Thoracic aorta (tissue), 2 donors: ENCODE measurements at places on chromosomes 3 and 15. TPM values are rescaled to one million over a fixed set of nuclear protein-coding genes. Genes with fewer than 3 reads are reported as not detected.

GRCh38 chr3:49470714-49471420, 800 bp downstream of the DAG1 start:
- no peak for DNase-seq

DNA sequence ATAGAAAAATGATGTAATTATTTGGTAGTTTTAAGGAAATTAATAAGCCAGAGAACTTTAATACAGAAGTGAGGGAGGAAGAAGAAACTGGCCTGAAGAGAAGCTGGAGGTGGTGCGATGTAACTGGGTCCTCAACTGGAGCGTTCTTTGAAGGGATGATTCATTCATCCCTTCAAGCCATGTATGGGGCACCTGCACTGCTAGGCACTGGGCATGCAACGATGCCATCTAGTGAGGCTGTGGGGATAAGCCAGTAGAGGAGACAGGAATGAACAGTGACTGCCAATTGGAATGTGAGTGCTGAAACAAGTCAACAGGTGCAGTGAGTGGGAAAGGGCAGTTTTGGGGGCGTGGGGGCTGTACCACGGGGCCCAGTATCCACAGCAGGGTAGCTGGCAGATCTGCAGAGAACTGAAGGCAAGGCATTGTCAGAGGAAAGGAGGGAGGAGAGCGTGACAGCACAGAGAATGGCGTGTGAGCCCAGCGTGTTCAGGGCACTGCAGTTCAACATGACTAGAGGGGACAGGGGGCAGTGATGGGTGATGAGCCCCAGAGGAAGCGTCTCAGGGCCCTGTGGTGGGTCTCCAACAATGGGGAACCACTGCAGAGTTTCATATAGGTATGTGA, 3.8 kb upstream of the KIF23 start:
- no peak for DNase-seq

GRCh38 chr3:64594134-64594533, 93.7 kb downstream of the ADAMTS9 start:
- DNase-seq, result no peak

DNA sequence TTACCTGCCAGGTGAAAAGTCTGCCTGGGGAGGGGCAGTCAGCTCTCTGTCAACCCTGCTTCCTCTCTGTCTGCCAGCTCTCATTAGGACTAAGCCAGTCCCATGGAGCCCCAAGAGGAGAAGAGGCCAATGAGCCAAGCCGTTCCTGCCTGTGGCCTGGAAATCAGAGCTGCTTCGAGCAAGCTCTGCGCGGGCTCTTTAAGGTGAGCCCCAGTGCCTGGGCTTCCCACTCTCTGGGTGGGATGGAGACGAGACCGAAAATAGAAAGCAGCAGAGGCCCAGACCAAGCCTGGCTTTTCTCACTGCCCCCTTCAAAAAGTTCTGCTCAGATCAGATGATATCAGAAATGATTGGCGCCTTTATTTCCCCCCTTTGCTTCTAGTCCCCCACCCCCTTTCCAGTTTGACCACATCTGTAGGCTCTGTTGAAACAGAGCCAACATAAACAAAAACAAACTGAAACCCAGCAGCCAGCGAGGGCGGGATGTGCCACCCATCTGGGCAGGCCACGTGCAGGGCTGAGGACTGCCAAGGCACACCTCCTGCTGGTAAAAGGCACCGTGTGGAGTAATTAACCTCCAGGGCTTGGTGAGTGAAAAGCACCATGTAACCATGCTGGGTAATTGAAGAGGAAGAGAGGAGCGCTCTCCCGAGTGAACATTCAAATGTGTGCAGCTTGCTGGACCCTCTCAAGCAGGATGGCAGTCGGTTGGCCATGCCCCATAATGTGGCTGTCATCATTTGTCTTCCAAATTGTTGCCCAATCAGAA, 471.0 kb upstream of the PROK2 start:
- no peak for DNase-seq

DNA sequence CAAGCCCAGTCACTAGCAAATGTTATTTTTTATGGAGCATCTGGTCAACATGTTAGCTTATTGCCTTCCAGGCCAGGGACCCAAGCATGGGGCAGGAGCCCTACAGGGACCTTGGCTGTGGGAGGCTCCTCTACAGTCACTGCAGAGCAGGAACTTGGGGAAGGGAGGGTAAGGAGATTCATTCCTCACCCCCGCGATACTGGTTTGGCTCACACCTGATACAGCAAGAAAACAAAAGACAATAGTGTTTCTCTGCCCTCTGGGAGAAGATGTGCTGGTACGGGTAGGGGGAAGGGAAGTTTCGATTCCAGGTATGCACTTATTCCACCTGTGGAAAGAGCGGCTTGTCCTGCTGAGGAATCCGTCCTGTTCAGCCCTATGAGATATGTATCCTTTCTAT, 77.6 kb downstream of the SLC12A8 start:
- no peak for DNase-seq

DNA sequence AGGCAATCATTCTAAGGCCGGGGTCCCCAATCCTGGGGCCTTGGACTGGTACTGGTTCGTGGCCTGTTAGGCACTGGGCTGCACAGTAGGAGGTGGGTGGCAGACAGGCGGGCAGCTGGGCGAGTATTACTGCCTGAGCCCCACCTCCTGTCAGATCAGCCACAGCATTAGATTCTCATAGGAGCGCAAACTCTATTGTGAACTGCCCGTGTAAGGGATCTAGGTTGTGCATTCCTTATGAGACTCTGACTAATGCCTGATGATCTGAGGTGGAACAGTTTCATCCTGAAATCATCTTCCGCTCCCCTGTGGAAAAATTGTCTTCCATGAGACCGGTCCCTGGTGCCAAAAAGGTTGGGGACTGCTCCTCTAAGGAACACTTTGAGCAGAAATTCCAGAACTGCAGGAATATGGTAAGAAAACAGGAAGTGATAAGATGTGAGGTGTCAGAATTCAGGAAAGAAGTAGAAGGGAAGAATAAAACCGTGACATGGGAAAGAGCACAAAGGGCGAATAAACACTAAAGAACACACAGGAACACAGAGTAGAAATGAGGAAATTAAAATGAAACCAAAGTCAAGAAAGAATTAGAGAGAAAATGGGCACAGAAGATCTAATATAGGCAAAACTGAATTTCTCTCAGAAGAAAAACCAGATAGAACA, 57.6 kb downstream of the PDCD6IP start:
- no peak for DNase-seq

- DNase-seq, result no peak
These were observed 510.5 kb downstream of the FOXP1 start for GRCh38 chr3:71072986-71073385.

The AADAC gene
- total RNA-seq, result not detected

The WDR49 gene
- total RNA-seq, result 0.63 TPM

- DNase-seq, result no peak
These were observed 39.6 kb downstream of the MAP3K13 start for GRCh38 chr3:185402561-185402960.

DNA sequence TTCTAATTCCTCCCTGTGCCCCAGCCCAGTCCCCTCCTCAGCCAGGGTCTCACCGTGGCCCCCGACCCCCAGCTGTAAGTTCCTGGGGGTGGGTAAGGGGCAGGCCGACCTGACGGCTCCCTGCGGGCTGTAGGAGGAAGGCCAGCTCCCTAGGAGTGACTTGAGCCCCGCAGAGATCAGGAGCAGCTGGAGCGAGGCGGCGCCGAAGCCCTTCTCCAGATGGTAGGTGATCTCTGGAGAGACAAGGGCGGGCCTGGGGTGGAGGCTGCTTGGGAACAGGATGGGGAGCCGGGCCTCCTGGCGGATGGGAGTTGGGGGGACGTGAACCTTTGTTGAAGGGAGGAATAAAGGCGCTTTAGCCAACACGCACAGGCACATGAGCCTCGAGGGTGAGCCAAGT, 4.2 kb downstream of the SLC28A1 start:
- DNase-seq, result no peak

The ITGB5 gene
- total RNA-seq, result 576 TPM

The SLC12A8 gene
- total RNA-seq, result 4.1 TPM

- DNase-seq, result no peak
These were observed 36.1 kb downstream of the TRANK1 start for GRCh38 chr3:36908647-36909180.

DNA sequence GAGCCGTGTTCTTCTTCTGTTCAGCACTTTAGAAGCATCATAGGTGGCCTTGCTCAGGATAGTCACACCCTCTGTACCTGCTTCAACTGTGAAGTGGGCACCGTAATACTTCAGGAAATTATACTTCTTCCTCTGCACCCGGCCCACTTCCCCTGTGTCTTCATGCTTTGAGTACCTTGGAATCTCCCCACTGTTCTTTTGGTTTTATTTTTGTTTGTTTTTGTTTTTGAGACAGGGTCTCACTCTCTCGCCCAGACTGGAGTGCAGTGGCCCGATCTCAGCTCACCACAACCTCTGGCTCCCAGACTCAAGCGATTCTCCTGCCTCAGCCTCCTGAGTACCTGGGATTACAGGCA, 1.7 kb downstream of the P2RY14 start:
- no peak for DNase-seq

The EPHB3 gene
- total RNA-seq, result 5.0 TPM

DNA sequence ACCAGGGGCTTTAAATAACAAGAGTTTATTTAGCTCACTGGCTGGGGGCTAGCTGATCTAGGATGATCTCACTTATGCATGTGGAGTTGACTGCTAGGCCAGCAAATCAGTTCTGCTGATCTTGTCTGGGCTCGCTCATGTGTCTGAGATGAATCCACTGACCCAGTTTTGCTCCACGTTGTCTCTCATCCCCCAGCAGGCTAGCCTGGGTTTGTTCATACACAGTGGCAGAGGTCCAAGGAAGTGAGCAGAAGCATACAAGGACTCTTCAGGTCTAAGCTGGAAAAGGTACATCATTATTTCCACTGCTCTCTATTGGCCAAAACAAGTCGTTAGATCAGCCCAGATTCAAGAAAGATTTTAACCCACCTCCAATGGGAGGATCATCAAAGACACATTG, 238.0 kb downstream of the PLCL2 start:
- DNase-seq, result no peak

The GRK7 gene
- total RNA-seq, result not detected

- DNase-seq, result no peak
These were observed 495.3 kb upstream of the ARPP21 start for GRCh38 chr3:35144011-35144410.

DNA sequence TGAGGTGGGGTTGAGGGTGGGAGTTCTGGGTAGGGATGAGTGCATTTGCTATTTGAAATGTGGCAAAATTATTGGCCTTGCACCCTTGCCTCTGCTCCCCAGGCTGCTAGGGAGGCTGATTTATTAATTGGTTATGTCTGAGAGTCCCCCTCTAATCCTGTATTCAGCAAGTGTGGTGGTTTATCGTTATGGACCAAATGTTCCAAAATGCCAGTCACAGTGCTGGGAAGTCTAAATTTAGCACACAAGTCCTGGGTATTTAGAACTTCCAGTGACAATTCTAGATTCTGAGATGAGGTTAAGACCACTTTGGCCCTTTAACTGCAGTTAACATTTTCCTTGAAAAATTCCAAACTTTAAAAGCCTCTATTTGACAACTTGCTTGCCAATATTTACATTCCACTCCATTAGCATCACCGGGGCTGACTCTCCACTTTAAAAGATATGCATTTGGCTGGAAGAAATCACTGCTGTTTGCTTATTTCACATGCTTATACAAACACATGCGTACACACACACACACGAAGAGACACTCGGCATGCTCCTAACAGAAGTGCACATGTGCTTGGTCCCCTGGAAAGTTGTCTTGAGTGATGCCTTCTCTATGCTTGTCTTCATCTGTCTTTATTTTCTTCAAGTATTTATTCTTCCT, 247.7 kb downstream of the IL20RB start:
- no peak for DNase-seq

DNA sequence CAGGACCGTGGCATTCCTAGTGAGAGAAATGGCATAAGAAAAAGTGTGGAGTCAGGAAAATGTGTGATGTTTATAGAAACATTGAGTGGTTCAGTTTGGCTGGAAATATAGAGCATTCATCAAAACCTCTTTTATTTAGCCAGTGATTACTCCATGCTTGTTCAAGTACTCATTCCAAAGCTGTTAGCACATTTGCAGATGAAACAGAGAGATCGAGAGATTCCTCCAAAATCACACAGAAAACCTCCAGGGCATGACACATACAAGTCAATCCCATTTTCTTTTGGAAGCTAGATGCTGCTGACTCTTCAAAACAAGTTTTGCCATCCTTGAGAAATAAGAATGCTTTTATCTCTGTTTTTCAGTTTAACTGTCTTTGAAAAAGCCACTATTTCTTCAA, 11.5 kb upstream of the MB21D2 start:
- DNase-seq, result no peak

GRCh38 chr3:107065094-107065861, 312.0 kb upstream of the CCDC54 start:
- DNase-seq, result no peak

DNA sequence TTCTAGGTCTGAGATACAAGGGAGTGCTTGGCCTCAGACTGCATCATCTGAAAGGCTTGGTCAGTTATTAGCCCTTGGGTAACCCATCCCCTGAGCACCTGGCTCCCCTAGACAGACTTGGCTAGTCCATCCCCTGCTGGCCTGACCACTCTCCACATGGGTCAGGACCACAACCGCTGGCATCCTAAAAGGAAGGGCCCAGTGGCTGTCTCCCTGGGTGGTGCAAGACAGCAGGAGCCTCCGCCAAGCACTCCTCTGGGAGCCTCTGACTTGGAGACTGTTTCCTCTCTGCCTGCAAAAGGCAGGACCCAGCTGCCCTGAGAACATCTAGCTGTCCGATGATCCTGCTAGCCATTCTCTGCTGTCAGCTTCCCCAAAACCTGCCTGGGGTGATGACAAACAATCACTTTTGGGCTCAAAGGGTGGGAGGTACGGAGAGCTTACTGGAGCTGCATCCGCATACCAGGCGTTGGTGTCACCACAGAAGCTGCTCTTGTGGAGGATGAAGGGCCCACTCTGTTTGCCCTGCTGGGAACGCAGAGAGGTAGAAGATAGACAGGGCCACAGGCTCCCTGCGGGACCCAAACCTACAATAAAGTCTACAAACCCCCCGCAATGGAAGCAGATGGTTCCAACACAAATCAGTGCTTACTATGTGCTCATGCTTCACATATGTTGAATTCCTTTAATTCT, 108.0 kb upstream of the PRR20G start:
- no peak for DNase-seq

- no peak for DNase-seq
These were observed 25.8 kb downstream of the MECOM start for GRCh38 chr3:169637731-169638130.

The SLC22A14 gene
- total RNA-seq, result 0.41 TPM

- DNase-seq, result no peak
These were observed 14.0 kb downstream of the UBE2E1 start for GRCh38 chr3:23819599-23820360.

DNA sequence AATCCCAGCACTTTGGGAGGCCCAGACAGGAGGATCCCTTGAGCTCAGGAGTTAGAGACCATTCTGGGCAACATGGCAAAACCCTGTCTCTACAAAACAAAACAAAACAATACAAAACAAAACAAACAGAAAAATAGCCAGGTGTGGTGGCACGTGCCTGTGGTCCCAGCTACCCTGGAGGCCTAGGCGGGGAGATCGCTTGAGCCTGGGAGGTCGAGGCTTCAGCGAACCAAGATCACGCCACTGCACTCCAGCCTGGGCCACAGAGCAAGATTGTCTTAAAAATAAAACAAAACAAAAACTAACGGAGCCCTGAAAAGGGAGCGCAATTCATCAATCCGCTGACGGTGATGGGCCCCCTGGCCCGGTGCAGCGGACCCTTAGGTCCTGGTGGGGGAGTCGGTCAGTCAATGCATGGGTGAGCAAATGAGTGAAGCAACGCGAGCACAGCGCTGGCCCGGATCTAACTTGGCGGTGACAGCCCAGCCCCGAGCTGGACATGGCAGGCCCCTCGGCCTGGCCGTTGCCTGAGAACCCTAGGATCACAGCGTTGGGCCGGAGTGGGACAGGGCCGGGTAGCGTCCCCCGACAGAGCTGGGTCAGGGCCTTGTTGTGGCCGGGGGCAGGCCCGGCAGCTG, 52.4 kb upstream of the BLM start:
- DNase-seq, result no peak
